Fibroblast of lung (primary cell): ENCODE measurements at places on chromosomes 3 and 15.

- DNase-seq, result no peak
These were observed 71.7 kb upstream of the ABHD2 start for GRCh38 chr15:89016549-89017041.

- no peak for DNase-seq
These were observed 26.2 kb downstream of the PCSK6 start for GRCh38 chr15:101463270-101463669.

- DNase-seq, result no peak
These were observed 32.2 kb upstream of the ACP3 start for GRCh38 chr3:132284781-132285619.

GRCh38 chr15:67835297-67836133 is 4.3 kb downstream of the RNU6-1 start:
- no peak for DNase-seq

DNA sequence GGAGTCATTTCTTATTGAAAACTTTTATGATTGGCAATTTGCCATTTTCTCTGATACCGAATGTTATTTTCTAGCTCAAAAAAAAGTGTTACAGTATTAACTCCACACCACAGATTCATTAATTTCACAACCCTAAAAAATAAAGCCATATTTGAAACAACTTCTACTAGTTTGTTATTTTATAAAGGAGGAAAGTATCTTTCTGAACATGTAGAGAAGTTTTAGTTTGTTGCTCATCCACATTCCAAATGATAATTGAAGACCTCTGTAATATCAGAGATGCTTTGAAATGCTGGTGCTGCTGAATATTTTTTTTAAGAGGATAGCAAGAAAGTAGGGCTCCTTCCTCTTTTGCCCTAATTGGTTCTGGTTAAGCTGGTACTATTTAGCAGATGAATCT is 1.9 kb downstream of the VGLL3 start:
- DNase-seq, result peak; percentile 30
